ENCODE measurements at places on chromosomes 11 and 22. TPM values are rescaled to one million over a fixed set of nuclear protein-coding genes. Genes with fewer than 3 reads are reported as not detected.

DNA sequence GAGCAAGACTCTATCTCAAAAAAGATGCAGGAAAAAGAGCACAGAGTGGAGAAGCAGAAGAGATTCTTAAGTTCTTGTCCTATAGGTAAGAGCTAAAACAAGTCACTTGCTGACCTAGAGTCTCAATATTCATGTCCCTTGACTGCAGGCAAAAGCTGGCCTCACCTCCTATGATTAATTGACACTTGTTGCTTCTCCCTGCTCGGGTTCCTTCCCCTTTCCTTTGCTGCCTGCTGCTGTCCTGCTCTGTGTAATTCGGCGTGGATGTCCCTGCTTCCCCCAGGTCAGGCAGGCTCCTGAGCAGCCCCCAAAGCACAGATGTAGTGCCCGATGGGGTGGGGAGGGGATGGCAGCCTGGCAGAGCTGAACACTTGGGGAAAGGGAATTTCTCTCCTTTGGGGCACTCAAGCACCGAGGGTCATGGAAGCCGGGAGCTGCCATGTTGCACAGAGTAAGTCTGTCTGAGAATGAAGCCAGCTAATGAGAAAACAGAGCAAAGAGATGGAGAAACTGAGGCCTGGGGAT, 60.8 kb upstream of the NUP50 start:
- DNase-seq, result no peak

- DNase-seq, result no peak
Observed at GRCh38 chr22:49964136-49965090, 3.8 kb downstream of the PIM3 start.

DNA sequence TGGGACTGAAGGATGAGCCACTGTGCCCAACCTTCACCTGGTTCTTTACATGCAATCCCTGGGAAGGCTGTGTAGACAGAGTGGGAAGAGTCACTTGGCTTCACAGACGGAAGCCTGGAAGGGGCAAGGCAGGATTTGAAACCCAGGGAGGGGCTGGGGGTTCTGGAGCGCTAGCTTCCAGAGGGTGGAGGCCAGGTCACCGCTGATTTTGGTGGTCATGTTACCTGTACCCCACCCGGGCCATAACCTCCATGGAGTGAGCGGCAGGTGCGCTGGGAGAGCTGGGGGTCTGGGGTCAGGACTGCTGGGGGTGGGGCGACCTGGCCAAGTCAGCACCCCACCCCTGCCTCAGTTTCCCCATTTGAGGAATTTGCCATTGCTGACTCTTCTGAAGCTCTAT, 38.3 kb downstream of the PDGFB start:
- DNase-seq, result no peak

GRCh38 chr11:30171661-30172060, 59.2 kb upstream of the FSHB start:
- DNase-seq, result no peak

DNA sequence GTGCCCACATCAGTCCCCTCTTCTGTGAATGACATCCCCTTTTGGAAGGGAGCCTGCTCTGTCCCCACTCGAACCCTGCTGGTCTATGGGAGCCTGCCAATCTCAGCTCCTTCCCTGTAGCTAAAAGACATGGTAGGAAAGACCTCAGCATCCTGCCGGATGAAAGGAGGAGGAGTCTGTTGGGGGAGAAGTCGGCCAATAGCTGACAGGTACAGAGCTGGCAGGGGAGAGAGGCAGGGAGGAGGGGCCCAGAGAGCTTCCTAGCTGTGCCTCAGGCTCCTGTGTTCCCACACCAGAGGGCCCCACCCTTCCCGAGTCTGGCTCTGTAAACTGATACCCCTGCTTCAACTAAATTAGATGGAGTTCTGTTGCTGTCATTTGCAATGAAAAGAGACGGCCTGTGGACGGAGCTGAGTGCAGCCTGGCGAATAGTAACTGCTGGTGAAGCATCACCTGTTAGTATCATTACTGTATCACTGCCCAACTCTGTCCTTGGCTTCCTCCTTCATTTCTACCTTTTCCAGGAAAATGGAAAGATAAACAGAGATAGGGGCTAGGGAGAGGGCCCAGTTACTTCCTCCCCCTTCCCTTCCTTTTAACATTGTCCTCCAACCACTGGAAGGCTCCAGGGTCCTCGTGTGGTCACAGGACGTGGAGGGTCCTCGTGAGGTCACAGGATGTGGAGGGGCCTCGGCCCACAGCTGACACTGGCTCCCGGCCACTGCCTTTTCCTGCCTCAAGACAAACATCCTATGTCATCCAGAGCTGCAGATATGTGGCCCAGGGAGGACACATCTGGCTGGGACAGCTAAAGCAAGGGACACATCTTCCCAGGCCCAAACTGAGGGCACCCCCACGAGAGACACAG, 15.1 kb downstream of the FXYD6 start:
- no peak for DNase-seq

The WT1 gene
- total RNA-seq, result not detected

DNA sequence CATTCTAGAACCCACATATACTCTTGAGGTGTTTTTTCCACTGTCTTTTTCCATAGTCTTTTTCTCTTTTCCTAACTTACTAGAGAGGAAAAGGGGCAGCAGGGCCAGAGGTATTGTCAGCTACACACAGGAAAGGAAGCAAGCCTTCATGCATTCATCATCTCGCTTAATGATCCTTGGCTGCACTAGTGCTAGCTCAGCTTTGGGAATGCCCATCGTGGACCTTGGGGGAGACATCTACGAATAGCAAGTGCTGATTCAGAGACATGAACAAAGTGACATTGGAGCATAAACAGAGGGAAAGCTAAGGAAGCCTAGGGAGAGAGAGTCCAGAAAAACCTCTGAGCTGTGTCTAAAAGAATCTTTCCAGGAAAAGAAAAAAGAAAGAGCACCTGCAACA, 466.3 kb upstream of the ARHGAP42 start:
- DNase-seq, result no peak

GRCh38 chr11:120303004-120303637, 22.0 kb upstream of the TLCD5 start:
- DNase-seq, result peak; percentile 13

DNA sequence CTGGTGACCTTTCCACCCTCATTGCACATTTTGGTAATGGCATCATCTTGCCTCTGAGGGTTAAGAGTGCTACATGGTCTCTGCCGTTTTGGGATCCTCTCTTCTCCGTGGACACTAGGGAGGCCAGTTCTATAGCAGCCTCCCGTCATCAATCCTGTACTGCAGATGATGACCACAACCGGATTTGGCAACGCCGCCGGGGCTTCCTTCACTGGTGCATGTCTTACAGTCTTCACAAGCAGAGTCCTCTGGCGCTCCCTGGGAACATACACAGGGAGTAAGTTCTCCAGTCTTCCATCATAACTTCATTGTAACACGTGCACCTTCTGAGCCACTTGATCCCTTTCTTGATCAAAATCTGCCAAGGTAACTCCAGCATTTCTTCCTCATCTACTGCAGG, 69.0 kb upstream of the SLC22A12 start:
- DNase-seq, result no peak

The APOL5 gene
- not detected for total RNA-seq

DNA sequence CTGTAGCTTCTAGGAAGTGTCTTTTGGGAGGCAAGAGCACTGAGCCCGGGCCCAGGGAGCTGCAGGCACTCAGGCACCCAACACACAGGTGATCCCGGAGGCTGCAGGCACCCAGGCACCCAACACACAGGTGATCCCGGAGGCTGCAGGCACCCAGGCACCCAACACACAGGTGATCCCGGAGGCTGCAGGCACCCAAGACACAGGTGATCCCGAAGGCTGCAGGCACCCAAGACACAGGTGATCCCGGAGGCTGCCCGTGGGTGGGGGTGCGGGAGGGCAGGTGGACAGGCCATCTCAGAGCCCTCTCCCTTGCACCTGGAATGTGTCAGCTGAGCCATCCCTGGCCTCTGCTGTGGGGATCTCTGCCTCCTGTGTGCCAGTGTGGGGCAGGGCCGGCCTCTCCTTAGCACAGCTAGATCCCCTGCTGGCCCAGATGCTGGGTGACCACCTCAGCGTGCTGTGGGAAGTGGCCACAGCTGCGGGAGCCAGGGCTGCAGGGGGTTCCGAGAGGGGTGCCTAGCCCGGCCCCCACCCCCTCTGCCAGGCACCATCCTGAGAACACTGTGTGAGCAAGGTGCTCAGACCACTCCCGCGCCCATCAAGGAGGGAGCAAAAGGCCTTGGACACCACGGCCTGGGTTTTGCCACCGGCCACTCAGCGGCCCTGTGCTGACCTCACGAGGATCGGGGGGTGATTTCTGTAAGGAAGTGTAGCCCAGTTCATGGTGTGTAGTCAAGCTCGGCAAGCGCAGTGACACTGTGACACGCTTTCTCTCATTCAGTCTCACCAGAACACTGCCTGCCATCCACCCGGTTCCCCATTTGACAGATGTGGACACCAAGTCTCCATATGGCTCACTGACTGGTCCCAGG, 14.2 kb downstream of the MRGPRG start:
- DNase-seq, result no peak

The PGM2L1 gene
- 182 TPM for total RNA-seq

The MPPED2 gene
- 70.5 TPM for total RNA-seq

GRCh38 chr22:23210428-23211170, 30.3 kb downstream of the BCR start:
- DNase-seq, result no peak

GRCh38 chr11:30830681-30831080, 244.5 kb upstream of the MPPED2 start:
- DNase-seq, result no peak

GRCh38 chr22:45937960-45938359, 39.0 kb downstream of the WNT7B start:
- no peak for DNase-seq

The GSTT2 gene
- total RNA-seq, result not detected

- no peak for DNase-seq
Observed at GRCh38 chr22:47355776-47356510, 593.5 kb downstream of the TBC1D22A start.

- no peak for DNase-seq
Observed at GRCh38 chr11:1640076-1640946, 10.7 kb downstream of the KRTAP5-5 start.

The TEX54 gene
- total RNA-seq, result not detected

GRCh38 chr22:45330548-45330947, 20.8 kb downstream of the FAM118A start:
- no peak for DNase-seq

DNA sequence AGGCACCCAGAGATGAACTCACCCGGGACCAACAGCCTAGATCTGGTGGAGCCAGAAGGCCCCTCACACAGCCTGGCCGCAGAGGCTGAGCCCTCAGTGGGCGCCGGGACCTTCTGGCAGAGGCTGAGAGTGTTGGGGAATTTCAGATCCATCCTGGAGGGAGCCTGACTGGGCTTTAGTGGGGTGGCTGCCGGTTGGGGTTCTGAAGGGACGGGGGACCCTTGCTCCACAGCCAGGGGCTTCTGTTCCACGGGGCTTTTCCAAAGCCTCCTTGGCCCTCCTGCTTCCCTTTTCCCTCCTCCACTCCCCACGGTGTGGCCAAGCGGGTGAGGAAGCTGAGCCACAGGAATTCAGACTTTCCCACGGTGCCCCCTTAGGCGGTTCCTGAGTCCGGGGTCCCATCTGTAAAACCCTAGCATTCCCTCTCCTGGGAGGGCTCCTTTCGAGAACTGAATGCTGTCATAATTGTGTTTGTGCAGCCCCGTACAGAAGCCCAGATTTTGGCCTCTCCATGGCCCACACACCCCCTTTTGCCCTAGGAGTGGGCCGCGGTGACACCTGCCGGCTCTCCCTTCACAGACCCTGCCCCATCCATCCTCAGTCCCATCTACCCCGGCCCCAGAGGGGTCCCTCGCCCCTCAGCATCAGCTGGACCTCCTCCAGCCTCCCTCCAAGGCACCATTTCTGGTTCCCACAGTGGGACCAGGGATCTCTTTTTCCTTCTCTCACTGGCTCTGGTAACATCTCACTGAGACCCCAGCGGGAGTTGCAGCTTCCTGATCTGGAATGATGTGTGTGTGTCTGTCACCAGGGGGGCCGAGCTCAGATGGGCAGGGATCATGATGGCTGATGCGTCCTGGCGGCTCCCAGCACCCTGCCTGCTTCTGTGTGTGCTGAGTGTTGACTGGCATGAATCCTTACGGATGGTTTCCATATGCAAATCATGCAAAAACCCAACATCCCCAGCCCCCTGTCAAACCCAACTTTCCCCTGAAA, 1048.4 kb downstream of the TBC1D22A start:
- DNase-seq, result no peak

DNA sequence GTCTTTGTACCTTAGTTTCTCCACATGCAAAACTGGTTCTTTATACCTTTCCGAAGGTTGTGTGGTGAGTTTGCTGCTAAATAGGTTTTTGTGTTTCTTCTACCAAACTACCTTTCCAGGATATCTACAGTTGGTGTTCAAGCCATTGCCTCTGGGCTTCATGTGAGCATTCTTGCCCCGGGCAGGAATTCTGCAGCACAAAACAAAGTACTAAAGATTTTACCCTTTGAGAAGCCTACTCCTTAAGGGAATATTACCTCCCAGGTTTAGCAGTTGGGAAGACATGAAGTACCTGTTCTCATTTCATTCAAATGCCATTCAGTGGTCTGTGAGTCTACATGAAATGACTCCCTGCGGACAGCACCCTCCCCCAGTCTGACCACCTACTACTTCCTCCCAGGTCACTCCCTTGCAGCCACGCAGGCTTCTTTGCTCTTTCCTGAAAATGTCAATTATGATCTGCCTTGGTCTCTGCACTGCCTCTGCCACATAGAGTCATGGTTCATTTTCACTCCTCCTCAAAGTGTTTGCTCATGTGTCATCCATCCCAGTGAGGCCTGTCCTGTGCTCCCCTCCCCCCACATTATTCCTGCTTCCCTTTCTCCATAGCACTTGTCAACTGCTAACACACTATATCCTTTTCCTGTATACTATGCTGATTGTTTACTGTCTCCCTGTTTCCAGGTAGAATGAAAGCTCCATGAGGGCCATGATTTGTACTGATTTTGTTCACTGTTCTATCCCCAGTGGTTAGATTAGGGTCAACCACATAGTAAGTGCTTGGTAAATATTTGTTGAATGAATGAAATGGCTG, 36.9 kb downstream of the PACS1 start:
- no peak for DNase-seq

The RRM1 gene
- 66.3 TPM for total RNA-seq

Measured in occipital lobe (tissue), 3 donors.